ENCODE measurements at places on chromosomes 3 and 15.

- no peak for DNase-seq
These were observed 17.2 kb upstream of the TIMP4 start for GRCh38 chr3:12175844-12176453.

GRCh38 chr3:135581806-135582205 lies 383.7 kb upstream of the PPP2R3A start:
- no peak for DNase-seq

DNA sequence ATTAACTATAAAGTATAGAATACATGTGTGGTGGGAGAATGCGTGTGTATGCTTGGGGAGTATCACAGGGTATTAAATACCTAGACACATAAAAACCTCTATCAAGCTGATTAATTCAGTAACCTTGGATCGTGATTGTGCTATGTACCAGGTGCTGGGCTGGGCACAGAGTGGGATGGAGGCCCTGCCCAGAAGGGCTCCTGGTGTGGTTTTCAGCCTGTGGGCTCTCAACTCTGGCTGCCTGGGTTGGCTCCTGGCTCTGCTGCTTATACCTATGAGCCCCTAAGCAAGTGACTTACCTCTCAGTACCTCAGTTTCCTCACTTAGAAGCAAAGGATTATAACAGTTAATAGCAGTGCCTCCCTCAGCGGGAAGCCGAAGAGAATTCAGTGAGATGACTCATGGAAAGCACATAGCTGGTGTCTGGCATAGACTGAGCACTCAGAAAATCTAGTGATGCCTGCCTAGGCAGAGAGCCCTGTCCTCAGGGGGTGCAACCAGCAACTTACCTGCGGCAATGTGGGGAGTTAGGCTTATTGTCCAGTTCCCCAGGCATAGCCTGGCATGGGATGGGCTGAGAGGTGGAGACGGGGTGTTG lies 90.6 kb upstream of the MYZAP start:
- no peak for DNase-seq

- peak; percentile 88 for DNase-seq
These were observed at the start of gene ZMYND10 for GRCh38 chr3:50345586-50346234. Gene ZMYND10, minus strand, starts transcription at chr3:50345732. Its CDS starts 153 bp downstream, at chr3:50345579.

- DNase-seq: no peak
These were observed 19.1 kb upstream of the FSTL1 start for GRCh38 chr3:120469882-120470301.

DNA sequence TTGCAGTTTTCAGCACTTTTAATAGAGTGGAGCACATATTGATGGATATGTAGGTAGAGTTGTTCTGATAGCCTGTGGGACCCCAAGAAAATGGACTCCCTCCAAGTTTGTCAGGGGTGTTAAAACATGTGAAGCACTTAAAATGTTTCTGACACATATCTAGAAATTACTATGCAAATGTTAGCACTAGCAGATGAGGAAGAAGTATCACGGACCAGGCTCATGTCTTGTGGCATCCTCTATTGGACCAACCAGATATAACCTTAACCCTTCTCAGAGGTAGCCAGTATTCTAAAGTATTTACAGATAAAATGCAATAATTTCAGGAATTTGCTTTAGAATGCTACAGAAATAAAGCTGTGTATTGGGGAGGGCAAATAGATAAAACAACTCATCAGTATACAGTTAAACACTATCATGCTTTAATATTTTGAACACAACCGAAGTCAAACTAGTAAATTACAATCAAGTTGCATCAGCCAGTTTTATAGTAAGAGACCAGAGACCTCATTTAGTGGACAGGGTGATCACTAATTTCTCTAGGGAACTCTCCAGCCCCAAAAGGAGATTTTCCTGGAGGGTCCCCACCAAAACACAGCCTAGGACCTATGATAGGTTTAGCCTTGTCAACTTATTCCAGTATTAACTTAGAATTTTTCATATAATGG lies 57.2 kb upstream of the FBN1 start:
- no peak for DNase-seq

- DNase-seq: no peak
These were observed 189.5 kb upstream of the WNT5A start for GRCh38 chr3:55676643-55677042.

GRCh38 chr3:148101061-148101460 lies 596.6 kb upstream of the AGTR1 start:
- DNase-seq: no peak

GRCh38 chr15:82544431-82544830 lies 4.2 kb upstream of the RPS17 start:
- DNase-seq: no peak

DNA sequence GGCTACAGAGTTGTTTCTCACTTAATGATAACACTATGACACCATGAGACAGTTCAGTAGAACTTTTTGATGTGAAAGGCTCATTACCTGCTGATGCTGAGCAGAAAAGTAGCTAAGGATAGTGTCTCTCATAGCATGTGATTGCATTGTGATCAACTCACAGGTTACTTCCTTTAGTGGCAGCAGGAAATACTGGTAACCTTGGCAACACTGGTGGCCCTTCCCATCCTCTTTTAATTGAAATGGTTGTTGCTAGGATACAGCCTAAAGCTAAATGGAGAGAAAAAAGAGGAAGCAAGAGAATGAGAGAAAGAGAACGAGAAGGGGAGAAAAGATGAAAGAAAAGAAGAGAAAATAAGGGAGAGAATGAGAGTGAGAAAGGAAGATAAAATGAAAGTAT lies 204.7 kb upstream of the GAP43 start:
- DNase-seq: no peak

GRCh38 chr15:98421419-98422129 lies 226.8 kb upstream of the IGF1R start:
- DNase-seq: peak; percentile 90

Measured in activated CD8-positive, alpha-beta memory T cell treated with anti-CD3 and anti-CD28 coated beads for 24 hours (primary cell).